ENCODE measurements at places on chromosomes 6 and 20.

- DNase-seq: no peak
Observed at GRCh38 chr6:101663100-101663499, 269.6 kb downstream of the GRIK2 start.

- no peak for DNase-seq
Observed at GRCh38 chr6:110394409-110394808, 21.0 kb downstream of the DDO start.

DNA sequence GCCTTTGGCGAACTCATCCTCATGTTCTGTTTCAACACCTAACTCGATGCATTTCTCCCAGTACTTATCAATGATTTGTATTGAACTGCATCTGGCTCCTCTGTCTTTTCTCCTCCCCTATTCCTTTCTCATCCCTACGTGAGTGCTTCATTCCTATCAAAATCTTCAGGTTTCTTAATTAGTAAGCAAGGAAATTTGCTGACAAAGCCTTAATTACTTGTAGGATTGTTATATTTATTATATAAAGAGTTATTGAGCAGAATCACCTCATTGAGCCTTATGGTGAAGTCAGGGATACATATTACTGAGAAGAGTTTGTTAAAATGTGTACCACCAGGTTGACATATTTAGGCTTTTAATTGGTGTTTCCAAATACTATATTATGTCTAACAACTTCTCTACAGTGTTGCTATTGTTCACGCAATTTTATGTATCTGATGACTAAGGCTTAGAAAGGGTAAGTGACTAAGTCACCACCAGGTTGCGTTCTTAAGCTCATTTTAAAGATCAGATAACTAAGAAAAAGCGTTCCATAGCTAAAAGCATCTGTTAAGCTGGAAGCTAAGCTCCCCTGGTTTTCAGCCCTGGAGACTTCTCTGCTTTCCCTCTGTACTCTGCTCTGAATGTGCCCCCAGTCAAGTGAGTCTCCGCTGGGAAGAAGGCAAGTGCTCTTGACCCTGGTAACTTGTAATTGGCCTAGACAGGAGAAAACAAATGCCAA, 18.9 kb downstream of the SCGN start:
- no peak for DNase-seq

DNA sequence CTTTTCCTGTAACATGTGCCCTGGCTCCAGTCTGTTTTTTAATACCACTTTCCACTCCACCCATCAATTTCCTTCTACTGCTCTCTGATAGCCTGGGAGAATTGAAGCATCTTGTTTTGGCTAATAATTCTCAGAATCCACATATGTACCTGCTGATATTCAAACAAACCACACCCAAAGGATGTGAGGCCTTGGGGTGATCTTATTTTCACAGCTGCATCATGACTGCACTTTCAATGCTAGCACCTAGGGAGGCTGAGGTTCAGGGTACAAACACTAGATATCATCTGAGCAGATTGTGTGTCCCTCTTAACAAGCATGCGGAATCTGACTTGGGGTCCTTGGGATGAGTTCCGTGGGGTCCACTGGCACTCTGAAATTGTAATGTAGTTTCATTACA, 12.7 kb downstream of the FNDC1 start:
- no peak for DNase-seq

- DNase-seq: no peak
Observed at GRCh38 chr20:6075428-6076219, 21.8 kb upstream of the LRRN4 start.

DNA sequence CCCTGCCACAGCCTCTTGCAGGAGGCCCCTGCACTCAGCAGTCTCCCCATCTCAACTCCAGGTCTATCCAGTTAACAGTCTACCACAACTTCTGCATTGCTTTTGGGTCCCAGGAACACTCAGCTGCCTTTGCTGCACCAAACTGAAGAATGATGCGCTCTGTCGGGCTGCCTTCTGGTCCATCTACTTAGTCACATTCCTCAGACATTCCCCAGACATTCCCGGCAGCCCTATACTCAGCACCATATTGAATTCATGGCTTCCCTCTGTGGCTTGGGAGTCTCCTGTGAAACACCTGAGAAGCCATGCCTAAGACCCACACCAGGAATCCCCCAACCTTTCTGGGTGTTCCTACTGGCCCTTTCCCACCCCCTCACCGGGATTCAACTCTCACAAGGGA, 99.6 kb upstream of the COL21A1 start:
- DNase-seq: no peak

DNA sequence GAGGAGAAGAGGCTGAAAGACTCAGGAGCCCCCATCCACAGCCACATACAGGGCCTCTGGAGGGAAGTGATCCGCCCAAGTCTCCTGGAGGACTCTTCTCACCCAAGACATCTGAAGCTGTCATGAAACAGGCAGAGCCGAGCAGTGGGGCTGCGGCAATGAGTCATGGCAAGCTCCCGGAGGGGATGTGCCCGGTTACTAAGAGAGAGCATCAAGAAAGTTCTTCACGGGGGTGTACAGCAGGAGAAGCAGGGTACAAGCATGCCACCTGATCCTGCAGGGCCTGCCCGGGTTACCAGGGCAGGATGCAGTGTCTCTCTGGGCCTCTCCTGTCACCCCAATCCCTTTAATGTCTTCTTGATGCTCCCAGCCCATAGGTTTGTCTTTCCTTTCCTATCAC, 21.1 kb downstream of the TRIM26 start:
- DNase-seq: no peak

GRCh38 chr6:169862892-169863525, 111.6 kb downstream of the ERMARD start:
- peak; percentile 19 for DNase-seq

DNA sequence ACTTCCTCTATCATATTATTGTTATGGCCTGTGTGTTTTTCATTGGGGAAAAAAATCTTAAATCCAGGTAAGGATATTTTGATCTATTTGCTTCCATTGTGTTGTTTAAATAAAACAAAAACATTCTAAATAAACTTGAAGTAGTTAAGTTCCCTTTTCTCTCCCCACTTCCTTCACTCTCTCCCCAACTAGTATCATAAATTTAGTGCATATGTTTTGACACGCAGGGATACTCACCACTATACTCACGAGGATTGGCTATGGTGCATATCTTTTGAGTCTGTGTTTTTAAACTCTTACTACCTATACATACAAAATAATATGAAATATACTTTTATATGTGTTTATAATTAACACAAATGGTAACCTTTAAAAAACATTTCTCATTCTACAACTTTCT, 5.2 kb downstream of the TTLL9 start:
- no peak for DNase-seq

DNA sequence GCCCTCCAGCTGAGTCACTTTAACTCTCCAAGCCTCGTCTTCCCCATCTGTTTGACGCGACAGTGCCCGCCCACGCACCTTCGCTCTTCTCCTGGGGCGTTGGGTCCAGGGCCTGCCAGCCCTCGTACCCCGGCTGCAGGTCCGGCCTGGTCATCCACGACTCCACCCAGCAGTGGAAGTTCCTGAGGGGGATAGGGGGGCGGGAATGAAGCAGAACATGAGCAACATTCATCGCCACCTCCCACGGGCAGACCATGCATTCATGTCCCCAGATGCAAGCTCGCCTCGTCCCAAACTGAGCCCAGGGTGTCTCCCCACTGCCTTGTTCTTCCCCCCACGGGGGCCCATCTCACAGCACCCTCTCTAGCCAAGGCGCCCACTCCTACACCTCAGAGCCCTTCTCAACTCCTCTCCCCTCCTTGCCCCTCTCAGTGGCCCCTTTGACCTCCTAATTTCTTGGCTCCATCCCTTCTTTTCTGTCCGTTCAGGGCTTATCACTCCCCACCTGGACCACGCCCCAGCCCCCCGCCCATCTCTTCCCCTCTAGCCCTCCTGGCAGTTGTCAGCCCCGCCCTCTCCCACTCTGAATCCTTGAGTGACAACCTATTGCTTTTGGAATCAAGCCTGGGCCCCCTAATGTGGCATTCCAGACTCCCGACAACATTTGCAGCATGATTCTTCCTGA, 23.7 kb downstream of the TGM2 start:
- no peak for DNase-seq

DNA sequence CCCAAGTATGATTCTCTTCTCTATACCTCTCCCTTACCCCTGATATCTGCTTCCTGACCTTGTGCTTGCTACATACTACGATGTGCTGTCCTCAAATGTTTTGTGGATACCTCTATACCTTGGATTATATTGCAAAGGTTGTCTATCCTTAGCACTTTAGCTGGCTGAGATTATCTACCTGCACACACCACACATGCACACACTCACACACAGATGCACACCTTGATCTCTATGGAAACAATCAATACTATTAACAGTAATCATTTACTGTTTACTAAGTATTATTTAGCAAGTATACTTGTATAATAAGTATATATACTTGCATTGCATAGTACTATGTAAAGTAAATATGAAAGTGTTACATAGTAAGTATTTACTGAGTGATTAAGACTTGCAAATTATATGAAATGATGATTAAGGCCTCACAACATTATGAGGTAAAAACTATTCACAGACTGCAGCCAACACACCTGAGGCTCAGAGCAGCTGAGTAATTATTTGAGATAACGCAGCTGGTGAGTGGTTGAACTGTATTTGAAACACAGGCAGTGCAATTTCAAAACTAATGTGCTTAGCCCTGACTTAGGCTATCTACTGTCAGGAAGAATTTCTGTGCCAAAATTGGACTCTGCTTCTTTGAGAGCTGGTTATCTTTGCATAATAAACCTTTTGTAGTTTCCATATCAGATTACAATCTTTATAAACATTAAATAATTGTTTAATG, 699.9 kb downstream of the FRK start:
- DNase-seq: no peak

GRCh38 chr6:51513891-51514747, 573.3 kb downstream of the PKHD1 start:
- DNase-seq: no peak

GRCh38 chr20:50379049-50379990, 130.9 kb upstream of the PTPN1 start:
- DNase-seq: no peak

DNA sequence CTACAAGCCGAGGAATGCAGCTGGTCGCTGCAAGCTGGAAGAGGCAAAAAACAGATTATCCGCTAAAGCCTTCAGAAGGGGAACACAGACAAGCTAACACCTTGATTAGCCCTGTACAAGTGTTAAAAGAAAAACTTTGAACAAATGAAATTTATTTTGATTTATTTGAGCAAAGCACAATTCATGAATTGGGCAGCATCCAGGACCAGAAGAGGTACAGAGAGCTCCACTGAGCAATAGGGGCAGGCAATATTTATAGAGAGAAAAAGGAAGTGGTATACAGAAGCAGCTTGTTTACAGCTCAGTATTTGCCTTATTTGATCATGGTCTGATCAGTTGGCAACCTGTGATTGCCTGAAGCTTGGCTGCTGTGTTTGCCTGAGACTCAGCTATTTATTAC, 17.6 kb downstream of the HLA-DOB start:
- no peak for DNase-seq

DNA sequence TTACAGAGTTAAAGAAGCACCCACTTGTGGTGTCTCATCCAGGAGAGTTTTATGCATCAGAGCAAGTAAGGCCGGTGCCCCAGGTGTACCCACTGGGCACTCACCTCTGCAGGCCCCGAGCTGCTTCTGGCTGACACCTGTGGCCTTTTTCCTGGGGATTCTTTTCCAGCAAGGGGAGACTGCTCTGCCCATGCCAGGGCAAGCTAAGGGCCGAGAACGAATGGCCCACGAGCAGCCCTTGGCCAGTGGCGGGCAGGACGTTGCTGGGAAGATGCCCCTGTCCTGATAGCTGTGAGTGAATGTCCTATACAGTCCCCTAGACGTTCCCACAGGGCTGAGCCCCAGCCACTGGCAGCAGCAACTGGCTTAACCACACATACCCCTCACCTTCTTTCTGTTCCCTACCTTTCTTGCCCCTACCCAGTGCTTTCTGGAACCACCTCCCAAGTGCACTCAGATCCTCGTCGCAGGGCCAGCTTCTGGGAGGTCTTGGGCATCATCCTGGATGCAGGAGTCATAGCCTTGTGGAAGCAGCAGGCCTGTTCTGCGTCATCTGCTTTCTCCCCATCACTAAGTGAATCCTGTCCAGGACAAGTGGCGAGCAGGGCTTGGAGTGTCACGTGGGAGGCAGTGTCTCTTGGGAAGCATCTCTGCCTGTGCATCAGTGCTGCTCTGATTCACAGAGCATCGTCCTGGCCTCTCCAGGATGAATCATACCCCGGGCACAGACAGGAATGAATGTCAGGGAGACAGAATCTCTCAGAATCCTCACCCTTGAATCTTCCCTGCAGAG, 32.5 kb downstream of the SYNDIG1 start:
- DNase-seq: no peak

DNA sequence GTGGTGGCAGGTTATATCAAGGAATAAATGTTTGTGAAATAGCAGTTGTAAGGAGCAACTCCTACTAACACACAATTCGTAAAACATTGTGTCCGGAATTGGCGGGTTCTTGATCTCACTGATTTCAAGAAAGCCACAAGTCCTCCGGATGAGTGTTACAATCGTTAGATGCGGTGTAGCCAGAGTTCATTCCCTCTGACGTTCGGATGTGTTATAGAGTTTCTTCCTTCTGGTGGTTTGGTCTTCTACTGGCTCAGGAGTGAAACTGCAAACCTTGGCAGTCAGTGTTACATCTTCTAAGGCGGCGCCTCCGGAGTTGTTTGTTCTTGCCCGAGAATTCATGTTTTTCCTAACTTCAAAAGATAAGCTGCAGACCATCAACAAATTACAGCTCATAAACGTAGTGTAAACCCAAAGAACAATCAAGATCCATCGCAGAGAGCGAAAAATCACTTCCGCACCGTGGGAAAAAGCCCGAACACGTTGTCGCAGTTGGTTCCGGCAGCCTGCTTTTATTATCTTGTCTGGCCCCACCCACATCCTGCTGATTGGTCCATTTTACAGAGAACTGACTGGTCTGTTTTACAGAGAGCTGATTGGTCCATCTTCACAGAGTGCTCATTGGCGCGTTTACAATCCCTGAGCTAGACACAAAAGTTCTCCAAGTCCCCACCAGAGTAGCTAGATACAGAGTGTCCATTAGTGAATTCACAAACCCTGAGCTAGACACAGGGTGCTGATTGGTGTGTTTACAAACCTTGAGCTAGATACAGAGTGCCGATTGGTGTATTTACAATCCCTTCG, 58.2 kb downstream of the TRIM27 start:
- DNase-seq: peak; percentile 76

- DNase-seq: no peak
Observed at GRCh38 chr6:167090171-167090570, 32.7 kb upstream of the CCR6 start.

DNA sequence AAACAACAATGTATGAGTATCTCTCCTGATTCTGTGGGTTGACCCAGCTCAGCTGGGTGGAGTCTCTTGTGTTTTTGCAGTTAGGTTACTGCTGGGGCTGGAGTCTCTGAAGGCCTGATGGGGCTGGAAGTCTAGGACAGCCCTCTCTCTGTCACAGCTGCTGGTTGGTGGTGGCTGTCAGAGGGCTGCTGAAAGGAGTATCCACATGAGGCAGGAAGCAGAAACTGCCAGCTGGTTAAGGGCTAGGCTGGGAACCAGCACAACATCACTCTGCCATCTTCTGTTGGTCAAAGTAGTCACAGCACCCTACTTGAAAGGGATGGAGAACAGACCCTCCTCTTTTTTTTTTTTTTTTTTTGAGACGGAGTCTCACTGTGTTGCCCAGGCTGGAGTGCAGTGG, 10.0 kb upstream of the PACSIN1 start:
- DNase-seq: no peak

GRCh38 chr6:70412252-70413113, 825 bp upstream of the FAM135A start:
- no peak for DNase-seq

Data from activated CD8-positive, alpha-beta memory T cell treated with anti-CD3 and anti-CD28 coated beads for 24 hours (primary cell).